ENCODE measurements at places on chromosomes 1 and 21. TPM values are rescaled to one million over a fixed set of nuclear protein-coding genes. Genes with fewer than 3 reads are reported as not detected.

GRCh38 chr1:160863774-160864131 is 1.1 kb upstream of the CD244 start:
- no peaks in the 10 kb centered on the region for H3K4me1 ChIP-seq
- H3K27ac ChIP-seq = no peak overlapping the region
- no peak overlapping the region for H3K4me3 ChIP-seq
- DNase-seq = no peak
- no peaks in the 10 kb centered on the region for H3K36me3 ChIP-seq

Gene MMP23B
- 0.55 TPM for total RNA-seq

DNA sequence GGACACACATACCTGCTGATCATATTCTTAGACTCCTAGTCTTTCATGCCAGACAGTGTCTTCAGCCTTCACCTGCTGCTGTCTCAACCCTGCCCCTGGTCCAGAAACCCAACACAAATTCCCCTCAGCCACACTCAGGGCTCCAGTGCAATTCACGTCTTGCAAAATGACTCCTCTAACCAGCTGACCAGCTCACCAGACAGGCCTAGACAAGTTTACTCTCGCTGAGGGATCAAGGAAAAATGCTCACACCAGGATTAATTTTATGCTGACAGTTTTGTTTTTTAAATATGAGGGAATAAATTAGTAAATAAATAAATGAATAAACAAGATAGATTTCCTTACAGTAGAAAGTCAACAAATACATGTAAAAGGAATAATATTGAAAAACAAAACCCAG is 28.5 kb downstream of the CCDC185 start:
- no peak overlapping the region for H3K27ac ChIP-seq
- no peak overlapping the region for H3K4me3 ChIP-seq
- H3K4me1 ChIP-seq = no peaks in the 10 kb centered on the region
- DNase-seq = no peak
- no peaks in the 10 kb centered on the region for H3K27me3 ChIP-seq

GRCh38 chr1:147545133-147545532 is 3.8 kb downstream of the BCL9 start:
- no peaks in the 10 kb centered on the region for H3K36me3 ChIP-seq
- no peak overlapping the region for H3K27ac ChIP-seq
- H3K4me3 ChIP-seq = no peak overlapping the region
- H3K27me3 ChIP-seq = no peaks in the 10 kb centered on the region
- peaks cover 17% of the 10 kb centered on the region for H3K4me1 ChIP-seq

Gene NLRP3
- not detected for total RNA-seq

- peaks cover 98% of the 10 kb centered on the region for H3K27me3 ChIP-seq
- H3K4me1 ChIP-seq = peaks cover 30% of the 10 kb centered on the region
- H3K36me3 ChIP-seq = no peaks in the 10 kb centered on the region
- peak; percentile 79 for DNase-seq
- H3K4me3 ChIP-seq = peak overlapping the region; percentile 42
These were observed 4.8 kb downstream of the TCHH start for GRCh38 chr1:152110365-152110859.
